Epithelial cell of esophagus (primary cell): ENCODE measurements at places on chromosomes 12 and 14.
A peak's percentile ranks its signal among the peaks of the same experiment; 100 is the strongest.

GRCh38 chr12:65603438-65604351, 220.6 kb upstream of the HMGA2 start:
- peak; percentile 73 for DNase-seq

- no peak for DNase-seq
These were observed 106.3 kb upstream of the FKBP4 start for GRCh38 chr12:2688381-2688931.

DNA sequence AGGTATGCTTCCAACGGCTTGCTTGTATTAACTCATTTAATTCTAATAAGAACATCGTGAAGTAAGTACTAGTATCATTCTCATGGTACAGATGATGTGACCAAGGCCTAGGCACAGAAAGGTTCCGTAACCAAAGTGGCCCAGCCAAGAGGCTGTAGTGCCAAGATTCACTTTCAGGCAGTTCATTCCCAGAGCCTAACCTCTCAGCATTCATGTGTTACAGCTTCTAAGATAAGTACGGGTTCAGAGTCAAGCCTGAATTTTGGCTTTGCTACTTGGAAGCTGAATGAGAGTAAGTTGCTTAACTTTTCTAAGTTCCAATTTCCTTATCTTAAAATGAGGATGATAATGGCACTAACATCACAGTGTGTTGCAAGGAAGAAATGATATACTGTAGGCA, 379.9 kb downstream of the AEBP2 start:
- DNase-seq: no peak

GRCh38 chr12:108080363-108080762, 48.7 kb upstream of the WSCD2 start:
- no peak for DNase-seq

GRCh38 chr14:70972107-70972976, 65.1 kb downstream of the PCNX1 start:
- DNase-seq: peak; percentile 88

DNA sequence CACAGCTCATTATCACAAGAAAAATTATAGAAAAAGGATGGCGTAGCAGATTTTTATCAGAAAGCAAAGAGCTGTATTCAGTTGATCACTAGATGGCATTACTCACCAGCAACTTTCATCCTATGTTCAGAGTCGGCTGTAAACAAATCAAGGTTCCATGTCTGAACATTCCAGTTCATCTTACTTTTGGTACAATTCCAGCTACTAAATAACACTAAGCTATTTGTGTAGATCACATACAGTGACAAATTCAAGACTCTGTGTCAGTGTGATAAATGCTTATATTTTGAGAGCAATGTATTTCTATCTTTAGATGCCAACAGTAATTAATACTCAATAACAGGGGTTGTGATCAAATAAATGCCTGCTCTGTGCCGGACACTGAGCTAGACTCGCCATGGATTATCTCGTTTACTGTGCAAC, 30.1 kb downstream of the NRDE2 start:
- DNase-seq: peak; percentile 65

- no peak for DNase-seq
These were observed 242.2 kb downstream of the SOX5 start for GRCh38 chr12:23707270-23707669.

- peak; percentile 58 for DNase-seq
These were observed 25.6 kb upstream of the CPNE8 start for GRCh38 chr12:38930990-38931389.

DNA sequence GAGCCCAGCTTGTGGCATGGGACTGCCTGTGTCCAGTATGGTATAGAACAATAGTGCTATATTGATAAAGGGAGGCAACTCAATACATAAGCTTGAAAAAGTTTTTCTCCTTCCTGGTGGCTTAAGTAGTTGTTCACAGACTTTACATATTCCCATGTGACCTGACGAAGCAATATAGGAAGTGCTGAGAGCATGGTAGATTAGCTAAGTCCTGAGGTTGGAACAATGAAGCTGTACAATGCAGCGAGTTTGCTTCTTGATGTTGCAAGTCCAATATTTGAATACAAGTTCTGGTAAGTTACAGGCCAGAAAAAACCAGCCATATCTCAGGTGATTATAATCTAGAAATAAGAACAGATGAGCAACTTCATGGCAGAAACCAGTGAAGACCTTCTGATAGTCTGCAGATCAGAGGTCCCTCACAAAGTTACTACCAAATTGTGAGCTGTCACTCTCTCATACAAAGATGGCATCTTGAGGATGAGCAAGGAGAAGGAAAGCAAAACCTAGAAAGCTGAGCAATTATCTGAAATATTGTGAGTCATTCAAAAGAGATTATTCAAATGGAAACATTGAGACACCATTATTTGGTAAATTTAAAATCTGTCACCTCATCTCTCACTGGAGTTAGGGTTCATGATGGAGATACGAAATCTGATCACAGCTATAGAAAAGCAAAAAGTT, 72.9 kb upstream of the BTG1 start:
- DNase-seq: no peak

DNA sequence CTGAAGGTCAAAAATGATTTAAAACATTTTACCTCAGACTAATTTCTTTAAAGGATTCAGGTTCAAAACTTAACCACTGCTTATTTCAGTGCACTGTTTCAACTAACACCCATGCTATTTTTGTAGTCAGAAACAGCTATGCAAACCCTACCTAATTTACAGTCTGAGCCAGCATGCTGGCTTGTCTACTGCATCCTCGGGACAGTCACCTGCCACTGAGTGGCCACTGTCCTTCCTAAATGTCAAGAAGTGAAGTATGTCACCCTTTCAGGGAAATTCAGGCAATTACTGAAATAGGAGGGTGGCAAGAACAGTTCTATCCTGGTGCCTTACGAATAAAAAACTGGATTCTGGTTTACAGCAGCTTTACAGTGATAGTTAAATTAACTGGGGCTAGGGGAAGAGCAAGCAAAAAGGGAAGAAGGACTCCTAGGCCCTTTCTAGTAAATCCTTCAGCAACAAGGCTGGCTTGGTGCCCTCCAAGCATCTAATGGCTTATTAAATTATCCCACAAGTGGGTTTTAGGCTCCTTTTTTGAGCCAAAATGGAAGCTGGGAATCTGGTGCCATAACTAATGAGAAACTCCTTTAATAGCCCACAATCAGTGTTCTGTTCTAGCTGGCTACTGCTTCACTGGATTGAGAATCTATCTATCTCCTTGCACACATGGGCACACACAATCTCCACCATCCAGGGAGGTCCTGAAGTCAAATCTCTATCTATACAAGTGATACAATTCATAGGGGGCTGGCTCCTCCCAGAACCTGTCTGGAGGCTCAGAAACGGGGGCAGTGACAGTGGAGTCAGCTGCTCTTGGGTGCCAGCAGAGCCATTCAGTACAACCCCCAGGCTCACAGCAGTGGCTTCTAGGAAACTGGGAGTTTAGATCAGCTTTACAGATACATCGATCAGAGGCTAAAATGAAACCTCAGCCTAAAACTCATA, 43.4 kb downstream of the SH2B3 start:
- no peak for DNase-seq

DNA sequence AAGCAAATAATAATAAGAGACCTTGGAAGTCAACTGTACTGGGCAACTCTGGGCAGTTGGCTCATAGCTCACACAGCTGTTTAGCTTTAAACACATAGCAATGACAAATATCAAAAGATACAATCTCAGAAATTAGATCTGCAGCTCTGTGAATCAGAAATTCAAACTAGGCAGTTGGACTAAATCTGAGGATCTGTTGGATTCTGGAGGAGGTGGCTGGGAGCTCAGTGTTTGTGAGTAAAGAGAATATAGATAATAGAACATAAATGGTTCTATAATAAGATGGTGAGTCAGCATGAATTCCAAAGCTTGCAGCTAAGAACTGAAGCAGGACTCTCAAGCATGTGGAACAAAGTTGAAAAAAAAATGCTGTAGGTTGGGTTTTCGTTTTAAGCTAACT, 1949.4 kb upstream of the SEL1L start:
- peak; percentile 17 for DNase-seq

- DNase-seq: peak; percentile 37
These were observed 100.3 kb upstream of the NCOR2 start for GRCh38 chr12:124667506-124668326.

DNA sequence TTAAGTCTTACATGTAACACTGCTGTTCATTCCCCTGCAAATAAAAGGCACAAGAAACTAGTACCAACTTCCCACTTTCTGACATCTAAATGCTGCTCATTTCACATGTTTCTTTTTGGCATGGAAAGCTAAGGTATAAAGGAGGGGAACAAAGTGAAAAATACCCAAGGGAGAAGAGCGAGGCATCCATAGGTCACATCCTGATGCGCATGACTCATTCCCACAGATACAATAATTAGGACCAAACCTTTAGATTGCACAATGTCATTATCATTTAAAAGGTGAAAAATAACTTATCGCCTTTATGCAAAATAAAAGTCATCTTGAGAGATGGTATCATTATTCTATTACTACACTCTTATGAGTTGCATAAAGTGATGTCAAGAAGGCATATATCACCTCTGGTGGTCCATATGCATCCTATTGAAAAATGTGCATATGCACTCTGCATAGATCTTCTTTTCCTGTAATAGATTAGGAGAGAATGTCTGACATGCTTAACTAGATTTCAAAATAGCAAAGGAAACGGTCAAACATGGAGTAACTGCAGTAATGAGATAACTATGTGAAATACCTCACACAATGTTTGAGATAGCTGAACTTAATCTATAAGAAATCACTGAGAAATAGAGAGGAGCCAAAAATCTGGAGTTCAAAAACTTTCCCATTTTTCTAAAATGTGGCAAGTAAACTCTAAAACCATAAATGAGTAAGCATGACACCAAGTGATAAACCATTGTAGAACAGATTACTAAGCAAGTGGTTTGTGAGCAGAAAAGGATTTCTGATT, 382.5 kb upstream of the TMTC1 start:
- DNase-seq: no peak

GRCh38 chr12:129119537-129119936, 266.3 kb downstream of the GLT1D1 start:
- no peak for DNase-seq

DNA sequence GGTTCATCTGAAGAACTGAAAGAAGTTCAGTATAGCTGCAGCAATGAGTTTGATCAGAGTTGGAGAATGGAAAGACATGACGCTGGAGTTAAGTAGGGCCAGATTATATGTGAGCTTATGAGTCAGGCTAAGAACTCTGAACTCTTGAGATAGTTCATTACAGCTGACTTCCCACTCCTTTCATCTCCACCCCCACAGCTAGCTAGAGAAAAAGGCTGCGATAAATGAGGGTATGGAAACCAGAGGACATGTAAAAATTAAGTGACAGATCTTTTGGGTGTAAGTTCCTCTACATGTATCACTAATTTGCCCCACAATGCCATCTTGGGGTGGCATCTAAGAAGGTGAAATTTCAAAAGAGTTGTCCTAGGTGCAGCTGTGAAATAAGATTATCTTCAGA, 28.6 kb downstream of the PYM1 start:
- no peak for DNase-seq

DNA sequence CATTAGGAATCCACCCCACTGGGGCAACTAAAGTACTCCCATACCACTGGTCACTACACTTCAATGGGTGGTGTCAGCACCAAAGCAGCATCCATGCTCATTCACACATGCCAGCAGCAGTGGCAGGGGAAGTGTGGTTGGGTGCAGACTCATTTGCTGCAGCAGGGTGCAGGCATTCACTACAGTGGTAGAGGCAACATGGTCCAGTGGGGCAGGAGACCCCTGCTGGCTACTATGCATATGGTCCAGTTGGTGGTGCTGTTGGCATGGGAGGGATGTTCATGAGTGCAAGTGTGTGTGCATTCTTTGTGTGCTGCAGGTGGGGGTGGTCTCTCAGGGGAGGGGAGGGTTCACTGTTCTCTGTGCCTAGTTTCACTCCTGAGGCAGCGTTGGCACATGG, 908.4 kb upstream of the NOVA1 start:
- DNase-seq: no peak
